Endothelial cell of umbilical vein (primary cell): ENCODE measurements at places on chromosomes 12 and 14. TPM values are rescaled to one million over a fixed set of nuclear protein-coding genes. Genes with fewer than 3 reads are reported as not detected.

DNA sequence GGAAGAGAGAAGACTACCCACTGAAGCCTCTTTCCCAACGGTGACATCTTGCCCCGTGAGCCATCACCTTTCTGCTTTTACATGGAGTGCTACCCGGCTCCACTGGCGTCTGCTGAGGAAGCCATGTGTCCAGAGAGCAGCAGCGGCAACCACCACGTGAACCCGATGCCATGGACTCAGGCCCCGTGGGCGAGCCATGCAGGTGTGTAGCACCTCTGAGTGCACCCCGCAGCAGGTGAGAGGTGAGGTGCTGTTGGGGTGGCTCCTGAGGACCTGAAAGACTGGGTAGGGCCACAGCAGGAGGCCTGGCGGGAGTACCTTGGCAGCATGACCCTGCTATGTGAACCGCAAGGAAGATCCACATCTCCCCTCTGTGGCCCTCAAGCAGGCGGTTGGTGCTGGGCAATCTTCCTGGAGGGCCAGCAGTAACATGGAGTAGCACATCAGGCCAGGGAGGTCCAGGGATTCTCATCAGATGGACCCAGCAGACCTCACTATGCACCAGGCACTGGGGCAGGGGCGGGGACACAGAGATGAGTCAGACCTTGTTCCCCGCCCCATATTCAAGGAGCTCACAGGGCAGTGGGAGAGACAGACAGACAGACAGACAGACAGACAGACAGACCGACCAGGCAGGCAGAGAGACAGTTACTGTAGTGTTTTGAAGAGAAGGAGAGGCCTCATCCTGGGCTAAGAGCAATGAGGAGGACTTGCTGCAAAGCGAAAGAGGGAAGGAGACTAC is 129.6 kb downstream of the PAPOLA start:
- no peak for DNase-seq

DNA sequence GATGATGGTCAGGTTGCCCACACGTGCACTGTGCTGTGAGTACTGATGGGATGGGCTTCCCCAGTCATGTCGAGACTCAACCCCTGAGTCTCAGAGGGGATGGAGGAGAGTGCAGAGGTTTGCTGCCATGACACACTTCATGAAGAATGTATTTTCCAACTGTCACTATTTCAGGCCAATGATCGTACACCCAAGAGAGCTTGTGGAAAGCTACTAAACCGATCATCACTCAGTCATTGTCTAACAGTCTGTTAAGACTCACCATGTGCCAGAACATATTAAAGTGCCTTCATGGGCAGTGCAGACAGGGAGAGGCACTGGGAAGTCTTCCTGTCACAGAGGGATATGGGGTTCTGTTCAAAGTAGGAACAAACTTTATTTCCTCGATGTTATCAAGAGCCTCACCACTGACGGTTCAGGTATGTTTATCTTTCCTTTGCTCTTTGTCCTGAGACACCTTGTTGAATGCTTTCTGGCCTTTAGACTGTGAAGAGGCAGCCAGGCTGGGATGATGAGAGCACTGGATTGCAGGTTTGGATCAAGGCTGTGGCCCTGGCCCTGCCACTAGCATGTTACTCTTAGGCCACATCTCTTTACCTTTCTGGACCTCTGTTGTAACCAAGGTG is 41.6 kb upstream of the NTF3 start:
- no peak for DNase-seq

DNA sequence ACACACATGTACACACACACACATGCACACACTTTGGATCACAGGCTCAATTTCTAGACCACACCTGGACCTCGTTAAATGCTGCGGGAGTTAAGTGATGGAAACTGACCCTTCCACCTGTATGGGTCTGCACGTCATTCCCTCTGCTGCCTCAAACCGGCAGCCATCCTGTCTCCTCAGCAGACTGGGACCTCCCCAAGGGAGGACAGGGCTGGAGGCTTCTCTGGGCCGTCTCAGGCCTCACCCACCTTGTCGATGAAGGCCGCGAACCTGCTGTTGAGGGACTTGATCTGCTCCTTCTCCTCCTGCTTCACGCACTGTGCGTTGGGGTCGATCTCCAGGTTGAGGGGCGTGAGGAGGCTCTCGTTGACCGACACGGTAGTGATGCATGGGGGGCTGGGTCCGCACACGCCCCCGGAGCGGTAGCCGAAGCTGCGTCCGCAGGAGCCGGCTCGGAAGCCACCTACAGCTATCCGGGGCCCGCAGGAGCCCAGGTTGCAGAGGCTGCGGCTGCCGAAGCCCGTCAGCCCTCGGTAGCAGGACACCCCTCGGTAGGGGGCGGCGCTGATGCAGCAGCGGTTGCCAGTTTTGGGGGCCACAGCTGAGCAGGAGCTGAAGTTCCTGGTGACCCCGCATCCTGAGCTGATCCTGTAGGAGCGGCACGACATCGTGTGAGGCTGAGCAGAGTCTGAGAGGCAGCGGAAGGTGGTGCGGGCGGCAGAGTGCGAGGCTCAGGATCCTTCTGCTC is at the start of gene KRT85:
KRT85 (minus strand) TSS at position 744 of the 748 bp plus-strand sequence; CDS start at position 668, 76 bp downstream.
- DNase-seq: no peak

GRCh38 chr14:65439117-65439516 is 26.6 kb downstream of the FUT8 start:
- no peak for DNase-seq

- DNase-seq: no peak
Observed at GRCh38 chr14:104632781-104633180, 28.2 kb upstream of the TMEM179 start.

Gene SMOC1
- 0.78 and 0.97 TPM in 2 replicates for total RNA-seq

Gene DEGS2
- not detected in 2 replicates for total RNA-seq

GRCh38 chr12:124098887-124099286 is 125.9 kb downstream of the ZNF664 start:
- no peak for DNase-seq

- DNase-seq: no peak
Observed at GRCh38 chr12:49648712-49649003, 25.3 kb downstream of the PRPF40B start.

GRCh38 chr12:25617991-25618390 is 64.9 kb upstream of the LMNTD1 start:
- no peak for DNase-seq

Gene OVCH1
- not detected in 2 replicates for total RNA-seq

GRCh38 chr14:57464008-57464730 is 29.5 kb downstream of the CCDC198 start:
- no peak for DNase-seq

DNA sequence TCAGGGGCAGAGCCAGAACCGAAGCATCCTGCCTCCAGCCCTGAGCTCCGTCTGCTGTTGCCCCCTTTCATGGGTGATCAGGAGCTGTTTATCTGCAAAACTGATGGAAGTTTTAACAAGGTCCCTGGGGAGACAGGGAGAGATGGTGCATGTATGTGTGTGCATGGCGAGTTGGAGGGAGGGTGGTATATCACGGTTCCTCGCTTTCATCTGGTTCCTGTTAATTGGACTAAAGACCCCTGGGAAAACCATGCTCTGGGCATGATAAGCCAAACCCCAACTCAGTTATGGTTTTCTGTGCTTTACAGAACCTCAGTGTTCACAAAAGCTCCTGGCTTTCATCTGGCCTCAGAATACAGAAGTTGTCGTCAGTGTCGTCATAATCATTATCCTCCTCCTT is 133.6 kb downstream of the KSR2 start:
- no peak for DNase-seq

Gene NGB
- total RNA-seq: not detected in 2 replicates

Gene PRH2
- not detected in 2 replicates for total RNA-seq
